ENCODE measurements at places on chromosomes 5 and 9. TPM values are rescaled to one million over a fixed set of nuclear protein-coding genes. Genes with fewer than 3 reads are reported as not detected.
A peak's percentile ranks its signal among the peaks of the same experiment; 100 is the strongest.

DNA sequence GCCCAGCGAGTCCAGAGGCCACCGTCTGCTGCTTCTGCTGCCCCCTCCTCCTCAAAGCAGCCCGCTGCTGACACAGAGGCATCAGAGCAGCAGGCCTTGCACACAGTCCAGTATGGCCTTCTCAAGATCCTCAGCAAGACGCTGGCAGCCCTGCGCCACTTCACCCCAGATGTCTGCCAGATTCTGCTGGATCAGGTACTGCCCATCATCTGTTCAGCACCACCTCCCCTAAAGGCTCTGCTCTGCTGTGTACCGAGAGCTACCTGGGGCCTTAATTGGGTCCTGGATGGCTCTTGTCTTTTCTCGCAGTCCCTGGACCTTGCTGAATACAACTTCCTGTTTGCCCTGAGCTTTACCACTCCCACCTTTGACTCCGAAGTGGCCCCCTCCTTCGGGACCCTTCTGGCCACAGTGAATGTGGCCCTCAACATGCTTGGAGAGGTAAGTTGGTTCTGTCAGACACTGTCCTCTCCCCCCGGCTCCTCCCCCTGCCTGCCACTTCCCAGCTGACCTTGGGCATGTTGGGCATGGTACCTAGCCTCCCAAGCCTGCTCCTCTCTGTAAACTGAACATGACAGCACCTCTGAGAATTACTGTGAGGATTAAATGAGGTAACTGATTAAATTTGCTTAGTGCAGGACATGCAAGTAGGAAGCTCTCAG is 22.7 kb downstream of the SH3GLB2 start:
- no peak for DNase-seq

DNA sequence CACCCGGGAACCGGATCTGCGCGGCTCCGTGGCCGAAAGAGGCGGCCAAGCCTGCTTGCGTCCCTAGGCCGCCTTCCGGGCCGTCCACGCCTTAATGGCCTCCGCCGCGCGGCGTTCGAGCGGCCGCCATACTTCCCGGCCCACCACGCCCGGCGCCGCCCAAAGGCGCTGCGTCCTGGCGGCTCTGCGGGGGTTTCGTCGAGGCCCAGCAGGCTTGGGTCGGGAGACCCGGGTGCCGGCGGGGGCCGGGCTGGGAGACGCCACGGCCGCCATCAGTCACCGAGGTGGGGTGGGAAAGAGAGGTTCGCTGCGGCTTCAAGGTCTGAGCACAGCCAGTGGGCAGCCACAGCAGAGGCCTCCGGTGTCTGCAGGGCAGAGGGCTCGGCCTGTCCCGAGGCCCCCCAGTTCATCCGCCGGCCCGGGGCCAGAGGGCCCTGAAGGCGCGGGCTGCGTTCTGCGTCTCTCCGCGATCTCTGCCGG is 545.8 kb upstream of the CDH10 start:
- DNase-seq, result no peak

Gene PCDHGA6
- total RNA-seq, result 1.3 TPM

DNA sequence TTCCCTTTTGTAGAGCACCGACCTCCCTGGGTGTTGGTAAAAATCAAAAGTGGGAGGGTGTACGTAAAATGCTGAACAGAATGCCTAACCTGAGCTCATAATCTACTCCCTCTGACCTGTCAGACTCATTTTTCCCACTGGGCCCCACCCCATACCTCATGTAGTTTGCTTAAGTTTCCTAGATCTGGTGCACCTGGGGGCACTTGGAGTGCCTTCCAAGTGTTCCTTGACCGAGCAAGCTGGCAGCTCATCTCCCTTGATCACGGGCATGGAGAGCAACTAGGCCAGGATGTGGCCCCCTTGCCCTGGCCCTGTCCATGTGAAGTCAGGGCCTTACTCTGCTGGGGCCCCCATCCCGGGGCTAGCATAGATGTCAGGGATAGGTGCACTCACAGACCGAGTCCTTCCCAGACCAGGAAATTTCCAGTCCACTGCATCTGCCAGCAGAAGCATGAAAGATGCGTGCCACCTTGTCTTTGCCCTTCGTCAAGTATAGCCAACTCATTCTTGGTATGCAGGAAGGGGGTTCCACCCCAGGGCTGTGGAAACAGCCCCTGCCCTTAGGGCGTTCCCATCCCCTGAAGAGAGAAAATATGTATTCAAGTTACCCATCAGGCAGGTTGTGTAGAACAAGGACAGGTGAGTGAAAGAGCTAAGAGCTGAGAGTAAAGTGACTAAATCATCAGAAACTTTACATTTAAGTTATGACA is 41.9 kb downstream of the SLC22A5 start:
- DNase-seq, result no peak

DNA sequence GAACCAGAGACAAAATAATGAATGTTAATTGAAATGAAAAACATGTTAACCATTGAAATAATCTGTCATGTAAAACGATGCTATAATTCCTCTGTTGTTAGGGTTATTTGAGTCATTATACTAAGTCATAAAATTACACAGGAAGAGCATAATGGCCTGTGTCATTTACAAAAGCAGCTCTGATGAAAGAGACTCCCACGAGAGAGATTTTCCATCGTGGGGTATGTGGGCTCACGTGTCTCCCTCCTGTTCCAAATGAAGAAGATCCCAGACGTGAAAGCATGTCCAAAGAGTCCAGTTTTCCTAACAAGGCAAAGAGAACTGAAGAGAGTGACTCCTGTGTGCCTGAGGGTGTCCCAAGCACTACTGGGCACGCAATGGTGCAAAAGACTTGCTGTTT is 379.8 kb downstream of the SPOCK1 start:
- DNase-seq, result no peak

GRCh38 chr5:1124205-1125029 is 12.6 kb upstream of the SLC12A7 start:
- no peak for DNase-seq

GRCh38 chr9:38181232-38181631 is 112.2 kb upstream of the SHB start:
- DNase-seq, result no peak

GRCh38 chr5:54944364-54944763 is 41.0 kb downstream of the ESM1 start:
- DNase-seq, result no peak

- DNase-seq, result no peak
Measured at GRCh38 chr5:109016300-109016699, 268.6 kb downstream of the FER start.

DNA sequence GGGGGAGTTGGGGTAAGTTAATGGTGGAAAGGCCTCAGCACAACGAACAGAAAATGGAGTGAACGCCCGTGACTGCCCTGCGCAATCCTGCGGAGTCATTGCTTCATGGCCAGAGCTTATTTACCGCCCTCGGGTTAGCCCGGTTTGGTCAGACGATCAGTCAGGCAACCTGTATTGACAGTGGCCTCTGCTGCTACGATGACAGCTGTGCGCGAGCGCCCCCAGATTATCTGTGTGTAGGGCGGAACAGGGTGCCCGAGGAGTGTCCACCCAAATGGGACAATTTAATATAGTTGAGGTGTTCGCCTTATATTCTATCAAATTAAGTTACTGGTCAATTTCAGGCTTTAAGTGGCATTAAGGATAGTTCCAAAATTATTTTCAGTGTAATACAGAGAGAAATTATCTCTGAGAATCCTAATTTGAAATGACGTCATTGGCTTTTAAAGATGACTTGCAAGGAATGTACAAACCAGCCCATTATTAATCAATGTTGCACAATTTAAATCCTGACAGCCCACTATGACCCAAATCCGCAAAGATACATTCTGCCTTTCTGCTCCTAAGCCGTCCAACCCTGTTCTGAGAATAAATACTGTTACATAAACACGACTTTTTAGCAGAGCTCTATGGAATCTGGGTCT is 879 bp upstream of the UBQLN1 start:
- DNase-seq, result no peak

DNA sequence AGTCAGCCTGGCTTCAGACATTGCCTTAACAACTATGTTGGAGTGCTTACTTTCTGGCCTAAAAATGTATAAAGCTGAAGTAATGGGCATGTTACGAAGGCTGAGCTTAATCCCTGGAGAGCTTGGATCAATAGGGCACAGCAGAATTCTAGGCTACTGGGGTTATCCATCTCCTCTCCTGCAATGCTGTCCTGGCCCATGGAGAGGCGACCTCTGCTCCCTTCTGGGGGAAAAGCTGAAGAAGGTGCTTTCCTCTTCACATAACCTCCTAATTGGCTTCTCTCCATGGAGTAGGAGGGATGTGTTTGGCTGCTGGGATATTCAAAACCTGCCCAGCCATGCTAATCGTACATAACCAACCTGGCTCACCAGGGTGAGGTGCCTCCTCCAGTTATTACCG is 403.5 kb downstream of the DMRT2 start:
- no peak for DNase-seq

GRCh38 chr9:89526667-89527066 is 28.8 kb upstream of the SEMA4D start:
- no peak for DNase-seq

GRCh38 chr5:157168286-157168685 is 2.2 kb upstream of the GARIN3 start:
- no peak for DNase-seq

- no peak for DNase-seq
Measured at GRCh38 chr9:95511952-95512708, 4.6 kb downstream of the PTCH1 start.

DNA sequence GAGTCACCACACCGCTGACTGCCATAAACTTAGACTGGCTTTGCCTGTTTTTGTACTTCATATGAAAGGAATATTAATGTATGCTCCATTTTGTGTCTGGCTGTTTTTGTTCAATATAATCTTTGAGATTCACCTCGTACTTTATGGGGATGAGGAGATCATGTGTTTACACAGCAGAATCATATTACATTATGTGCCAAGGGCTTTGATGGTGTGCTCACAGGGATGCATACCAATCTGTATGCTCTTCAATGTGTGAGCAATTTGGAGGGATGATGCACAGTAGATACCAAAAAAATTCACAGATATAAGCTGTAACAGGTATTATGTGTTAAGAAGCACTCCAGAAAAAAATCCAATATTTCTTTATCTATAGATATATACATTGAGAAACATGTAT is 113.7 kb downstream of the GABRB2 start:
- DNase-seq, result no peak

- peak; percentile 60 for DNase-seq
Measured at GRCh38 chr9:99948896-99949295, 42.4 kb downstream of the STX17 start.

- DNase-seq, result no peak
Measured at GRCh38 chr9:109411069-109411761, 86.9 kb downstream of the PTPN3 start.

- no peak for DNase-seq
Measured at GRCh38 chr5:56566374-56567249, 248.7 kb upstream of the MAP3K1 start.

Gene ARHGEF37
- total RNA-seq, result 9.2 TPM

- no peak for DNase-seq
Measured at GRCh38 chr5:141951332-141951781, 6.6 kb downstream of the PCDH12 start.

DNA sequence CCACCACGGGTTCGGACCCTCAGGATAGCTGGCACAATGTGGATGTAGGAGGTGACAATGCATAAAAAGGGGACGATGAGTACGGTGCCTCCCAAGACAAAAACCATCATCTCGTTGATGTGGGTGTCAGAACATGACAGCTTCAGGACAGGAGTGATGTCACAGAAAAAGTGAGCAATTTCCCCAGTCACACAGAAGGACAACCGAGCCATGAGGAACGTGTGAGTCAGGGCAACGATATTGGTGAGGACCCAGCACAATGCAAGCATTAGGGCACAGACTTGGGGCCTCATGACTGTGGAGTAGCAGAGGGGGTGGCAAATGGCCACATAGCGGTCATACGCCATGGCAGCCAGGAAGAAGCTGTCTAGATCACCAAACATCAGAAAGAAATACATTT is 491 bp downstream of the OR1N1 start:
- DNase-seq, result no peak

DNA sequence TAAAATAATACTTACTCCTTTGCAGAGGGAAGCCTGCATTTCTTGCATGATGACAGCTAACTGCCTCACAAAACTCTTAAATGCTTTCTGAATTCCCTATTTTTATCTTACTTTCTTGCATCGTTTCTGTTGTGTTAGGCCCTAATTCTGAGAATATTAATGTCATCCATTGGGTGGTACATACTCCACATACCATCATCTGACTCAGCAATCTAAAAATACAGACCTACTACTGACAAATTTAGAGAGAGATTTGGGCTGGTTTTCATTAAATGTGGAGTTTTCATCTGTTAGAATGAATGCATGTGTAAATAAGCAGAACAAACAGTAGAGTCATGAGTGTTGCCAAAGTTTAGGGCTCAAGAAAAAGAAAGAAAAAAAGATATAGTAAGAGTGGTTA is 26.5 kb upstream of the KCNN2 start:
- DNase-seq, result no peak

- DNase-seq, result peak; percentile 10
Measured at GRCh38 chr5:122311961-122312590, at the start of gene SNCAIP. SNCAIP (plus strand) TSS chr5:122312237; CDS start chr5:122391135, 78,898 bp downstream.

- DNase-seq, result no peak
Measured at GRCh38 chr5:68288707-68289134, 73.2 kb downstream of the PIK3R1 start.

Gene QRFP
- total RNA-seq, result not detected

DNA sequence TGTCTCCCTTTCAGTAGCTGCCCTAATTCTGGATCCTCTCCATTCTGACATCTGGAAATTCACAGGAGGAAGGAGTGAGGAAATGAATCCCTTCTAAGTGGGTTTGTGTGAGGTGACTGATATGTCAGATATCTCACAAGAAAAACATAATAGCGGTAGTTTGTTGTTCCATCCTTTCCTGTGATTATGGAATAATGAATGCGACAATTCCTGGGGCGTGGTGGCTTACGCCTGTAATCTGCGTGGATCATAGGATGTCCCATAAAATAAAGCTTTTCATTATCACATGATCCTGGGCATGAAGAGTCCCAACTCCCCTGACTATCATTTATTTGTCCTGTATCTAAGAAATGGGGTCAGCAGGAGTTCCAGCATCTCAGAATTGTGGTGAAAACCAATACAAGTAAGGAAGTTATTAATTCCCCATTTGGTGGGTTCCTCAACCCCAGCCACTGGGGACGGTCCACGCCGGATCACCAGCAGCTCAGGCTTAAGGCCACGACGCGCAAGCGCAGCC is 375 bp upstream of the C5orf24 start:
- peak; percentile 51 for DNase-seq

DNA sequence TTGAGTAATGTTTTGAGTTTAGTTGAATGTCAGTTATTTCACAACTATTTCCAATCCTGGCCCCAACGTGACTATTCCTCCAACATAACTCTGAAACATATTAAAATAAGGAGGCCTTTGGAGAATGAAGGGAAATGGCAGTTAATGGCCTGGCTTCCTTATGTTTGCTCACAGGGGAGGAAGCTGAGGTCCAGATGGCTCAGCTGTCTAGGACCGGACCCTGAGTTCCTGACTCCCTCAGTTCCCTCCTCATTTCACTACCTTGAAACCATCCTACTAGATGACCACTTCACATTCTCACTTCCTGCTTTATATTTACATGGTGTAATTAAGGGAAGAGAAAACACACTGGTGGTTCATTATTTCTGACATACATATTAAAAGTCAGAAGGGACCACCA is 6.6 kb downstream of the OTULINL start:
- no peak for DNase-seq

Gene RGS14
- 3.4 TPM for total RNA-seq

Gene CMYA5
- total RNA-seq, result under 0.01 TPM

Gene TCF7
- 0.07 TPM for total RNA-seq
